ENCODE measurements at places on chromosomes 6 and 20.

DNA sequence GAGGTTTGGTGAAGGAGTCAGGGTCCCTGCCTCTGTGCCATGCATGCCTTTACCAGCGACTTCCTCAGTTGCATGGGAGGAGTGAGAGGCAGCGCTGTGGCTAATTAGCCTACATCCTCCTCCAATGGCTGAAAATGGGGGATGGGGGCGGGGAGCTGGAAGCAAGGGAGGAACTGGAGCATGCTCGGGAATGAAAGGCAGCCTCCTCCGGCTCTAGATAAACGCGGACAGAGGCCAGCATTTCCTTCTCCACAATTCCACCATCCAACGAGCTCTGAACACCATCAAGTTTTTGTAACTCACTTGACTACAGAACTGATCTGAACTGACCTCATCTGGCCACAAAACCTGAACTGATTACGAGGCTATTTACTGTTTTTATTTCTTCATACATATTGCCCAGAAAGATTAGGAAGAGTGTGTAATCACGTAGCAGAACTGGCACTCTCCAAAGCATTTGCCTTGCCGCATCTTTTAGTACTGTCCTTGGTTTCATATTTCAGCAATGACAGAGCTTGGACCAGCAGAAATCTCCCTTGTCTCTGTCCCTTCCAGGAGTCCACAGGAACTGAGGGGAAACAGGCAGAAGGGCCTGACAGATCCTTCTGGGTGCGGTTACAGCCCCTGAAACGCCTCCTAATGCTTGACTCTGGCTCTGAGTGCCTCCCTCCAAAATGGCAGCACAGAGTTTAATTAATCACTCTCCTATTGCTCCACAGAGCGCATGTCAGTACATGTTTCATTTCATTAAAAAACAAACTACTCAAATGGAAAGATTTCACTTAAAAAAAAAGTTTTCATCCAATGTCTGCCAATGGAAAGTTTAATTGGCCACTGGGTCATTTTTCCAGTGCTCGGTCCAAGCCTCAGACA lies 58.2 kb upstream of the TRAF3IP2 start:
- no peak for DNase-seq

GRCh38 chr6:32195902-32196681 lies 3.6 kb upstream of the GPSM3 start:
- DNase-seq = peak; percentile 30

- no peak for DNase-seq
Measured at GRCh38 chr6:129120856-129121638, 238.1 kb downstream of the LAMA2 start.

GRCh38 chr6:11760015-11760473 lies 18.6 kb downstream of the ADTRP start:
- DNase-seq = no peak

DNA sequence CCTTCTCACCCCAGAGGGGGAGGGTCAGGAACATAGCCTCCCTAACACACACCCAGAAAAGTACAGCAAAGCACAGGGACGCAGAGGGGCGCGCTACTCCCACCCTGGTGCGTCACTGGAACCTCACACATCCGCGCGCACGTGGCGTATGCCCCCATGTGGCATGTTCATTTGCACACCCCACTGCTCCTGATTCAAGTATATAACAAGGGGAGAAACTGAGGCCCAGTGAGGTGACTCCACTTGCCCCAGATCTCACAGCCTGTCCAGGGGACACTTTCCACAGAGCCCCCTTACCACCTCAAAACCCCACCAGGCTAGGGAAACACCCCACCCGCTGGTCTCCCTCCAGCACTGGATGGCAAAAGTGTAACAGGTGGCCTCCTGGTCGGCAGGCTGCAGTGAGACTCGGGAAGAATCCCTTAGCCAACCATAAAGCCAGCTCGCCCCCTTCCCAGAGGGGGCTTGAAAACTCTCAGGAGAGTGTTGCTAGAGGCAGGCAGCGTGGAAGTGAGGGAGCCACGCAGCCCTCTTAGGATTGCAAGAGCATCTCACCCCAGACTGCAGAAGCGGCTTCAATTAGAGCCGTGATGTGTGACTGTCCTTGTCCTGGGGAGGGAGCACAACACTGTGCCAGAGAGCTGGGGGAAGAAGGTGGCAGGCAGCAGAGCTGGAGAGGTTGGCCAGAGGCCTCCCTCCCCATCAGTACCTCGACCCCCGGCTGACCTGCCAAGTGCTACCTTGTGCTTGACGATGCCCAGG lies at the start of gene GRM4:
Gene GRM4, minus strand, starts transcription at position 67 of the 762 bp plus-strand sequence. CDS start 12,591 bp downstream, outside the sequence.
- DNase-seq = no peak

- DNase-seq = no peak
Measured at GRCh38 chr6:157868835-157869234, 45.8 kb downstream of the SNX9 start.

DNA sequence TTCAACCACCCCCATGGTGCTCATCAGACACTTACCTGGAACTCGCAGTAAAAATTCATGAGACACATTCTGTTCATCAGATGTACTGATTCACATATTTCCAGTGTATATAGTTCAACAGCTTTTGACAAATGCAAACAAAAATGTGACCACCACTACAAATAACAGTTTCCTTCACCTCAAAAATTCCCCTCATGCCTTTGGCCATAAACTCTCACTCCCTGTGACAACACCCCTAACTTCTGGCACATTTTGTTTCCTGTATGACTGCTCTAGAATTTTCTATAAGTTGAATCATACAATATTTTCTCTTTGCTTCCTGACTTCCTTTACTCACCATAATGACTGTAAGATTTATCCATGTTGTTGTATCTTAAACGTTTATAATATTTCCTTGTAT lies 63.7 kb downstream of the C6orf118 start:
- DNase-seq = no peak

- no peak for DNase-seq
Measured at GRCh38 chr20:35561671-35562070, 19.8 kb downstream of the ERGIC3 start.

- no peak for DNase-seq
Measured at GRCh38 chr6:125153391-125154117, at the start of gene TPD52L1. TSS of gene TPD52L1 (plus strand) at chr6:125153773. CDS start at chr6:125153952, 179 bp downstream.

- peak; percentile 59 for DNase-seq
Measured at GRCh38 chr6:16761471-16762267, 409 bp upstream of the ATXN1 start.

GRCh38 chr6:8982668-8983067 lies 547.3 kb upstream of the SLC35B3 start:
- DNase-seq = no peak

- DNase-seq = no peak
Measured at GRCh38 chr6:20334334-20334733, 67.3 kb upstream of the E2F3 start.

GRCh38 chr6:108684771-108685329 lies 124.1 kb downstream of the FOXO3 start:
- no peak for DNase-seq
